GM20000 (cell line): ENCODE measurements at places on chromosomes 1 and 21.

- DNase-seq: no peak
These were observed 34.8 kb upstream of the CAMTA1 start for GRCh38 chr1:6750490-6750889.

DNA sequence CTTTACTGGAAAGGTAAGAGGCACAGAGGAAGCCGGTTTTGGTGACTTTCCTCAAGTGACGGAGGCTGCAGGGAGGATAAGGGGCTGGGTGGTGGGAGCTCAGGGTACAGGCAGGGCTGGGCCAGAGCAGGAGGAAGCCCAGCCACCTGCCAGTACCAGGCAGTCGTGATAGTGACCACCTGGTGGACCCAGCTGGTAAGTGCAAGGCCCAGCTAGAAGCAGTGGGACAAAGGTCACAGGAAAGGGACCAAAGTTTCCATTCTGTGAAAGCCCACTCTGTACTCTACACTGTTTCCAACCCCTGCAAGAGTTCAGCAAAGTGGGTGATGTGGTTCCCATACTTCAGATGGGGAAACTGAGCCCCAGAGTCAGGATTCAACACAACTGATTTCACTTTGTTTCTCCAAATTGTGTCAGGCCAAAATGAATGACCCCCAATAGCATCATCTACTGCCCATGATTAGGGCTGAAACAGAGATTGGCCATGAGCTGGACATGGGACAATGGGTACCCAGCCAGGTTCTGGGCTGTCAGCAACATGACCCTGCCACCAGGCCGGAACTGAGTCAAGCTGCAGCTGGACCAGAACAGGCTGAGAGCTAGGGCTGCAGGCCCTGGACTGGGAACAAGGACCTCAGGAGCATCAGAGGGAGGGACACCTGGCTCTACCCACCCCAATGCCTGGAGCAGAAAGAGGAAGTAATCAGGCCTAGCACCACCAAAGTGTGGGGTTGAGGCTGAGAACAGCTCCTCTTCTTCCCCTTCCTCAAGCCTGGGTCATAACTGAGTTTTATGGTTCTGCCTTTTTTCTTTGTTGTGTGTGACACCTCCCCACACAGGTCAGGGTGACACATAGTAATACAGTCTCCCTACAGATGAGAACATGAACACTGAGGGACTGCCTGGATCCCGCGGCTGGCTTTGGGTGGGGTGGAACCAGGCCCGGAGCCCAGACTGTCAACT, 50.2 kb downstream of the KCNN3 start:
- peak; percentile 45 for DNase-seq

- no peak for DNase-seq
These were observed 126.7 kb downstream of the CAMTA1 start for GRCh38 chr1:6911974-6912373.

GRCh38 chr1:10759413-10760200, 36.8 kb downstream of the CASZ1 start:
- no peak for DNase-seq

DNA sequence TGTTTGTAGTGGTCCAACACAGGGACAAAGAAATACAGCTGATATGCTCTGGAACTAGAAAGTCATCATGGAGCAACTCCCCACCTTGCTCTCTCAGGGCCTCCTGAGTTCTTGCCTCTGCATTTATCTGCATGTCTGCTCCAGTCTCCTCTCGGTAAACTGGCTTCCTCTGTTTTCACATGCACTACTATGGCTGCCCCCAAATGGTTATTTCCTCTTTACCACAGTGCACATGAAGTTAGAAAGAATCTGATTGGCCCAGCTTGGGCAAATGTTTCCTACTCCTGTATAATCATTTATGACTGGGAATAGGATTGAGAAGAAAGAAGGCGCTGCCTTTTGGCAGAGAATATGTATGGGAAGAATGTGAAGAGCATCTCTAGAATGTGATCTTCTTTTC, 16.5 kb upstream of the PSMB2 start:
- DNase-seq: no peak

DNA sequence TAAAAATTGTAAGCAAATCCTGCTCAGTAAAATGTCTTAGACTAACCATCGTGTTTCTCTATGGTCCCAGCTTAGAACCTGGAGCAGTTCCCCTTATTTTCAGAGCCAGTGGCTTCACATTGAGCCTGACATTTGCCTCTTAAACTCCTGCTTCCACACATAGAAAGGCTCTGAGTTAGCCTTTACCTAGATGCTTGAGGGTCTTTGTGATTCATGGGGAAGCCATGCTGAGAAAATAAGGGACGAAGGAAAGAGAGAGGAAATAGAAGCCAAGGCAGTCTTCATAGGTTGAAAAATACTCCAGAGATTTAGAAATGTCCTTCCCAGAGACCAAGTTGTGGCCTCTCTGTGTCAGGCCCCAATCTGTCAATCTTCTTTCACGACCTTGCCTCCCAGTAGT, 16.1 kb upstream of the RBBP5 start:
- DNase-seq: no peak
